ENCODE measurements at places on chromosomes 7 and 10. TPM values are rescaled to one million over a fixed set of nuclear protein-coding genes. Genes with fewer than 3 reads are reported as not detected.

GDF2 gene
- total RNA-seq = not detected

PIK3AP1 gene
- 3.4 TPM for total RNA-seq

PTPRE gene
- total RNA-seq = 34.0 TPM

NCF1 gene
- total RNA-seq = 0.73 TPM

DNA sequence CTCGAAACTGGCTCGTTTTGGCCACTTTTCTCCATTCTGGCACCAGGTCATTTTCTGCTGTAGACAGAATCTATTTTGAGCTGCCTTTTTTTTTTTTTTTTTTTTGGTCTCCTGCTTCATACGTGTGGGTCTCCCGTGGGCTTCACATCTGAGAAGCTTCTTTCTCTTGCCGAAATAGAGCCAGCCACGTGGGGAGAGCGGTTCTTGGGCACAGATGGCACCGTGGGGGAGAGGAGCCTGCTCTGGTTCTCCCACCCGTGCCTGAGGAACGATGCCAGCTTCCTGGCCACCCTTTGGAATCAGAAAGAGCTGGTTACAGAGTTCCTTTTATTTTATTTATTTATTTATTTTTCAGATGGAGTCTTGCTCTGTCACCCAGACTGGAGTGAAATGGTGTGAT lies 48.7 kb upstream of the OCM2 start:
- no peaks in the 10 kb centered on the region for H3K4me1 ChIP-seq
- H3K36me3 ChIP-seq = no peaks in the 10 kb centered on the region
- DNase-seq = no peak
- peaks cover 12% of the 10 kb centered on the region for H3K27me3 ChIP-seq
- H3K27ac ChIP-seq = no peak overlapping the region

- DNase-seq = no peak
- H3K4me1 ChIP-seq = peaks cover 10% of the 10 kb centered on the region
- no peak overlapping the region for H3K4me3 ChIP-seq
- H3K36me3 ChIP-seq = peaks cover 86% of the 10 kb centered on the region
- no peaks in the 10 kb centered on the region for H3K27me3 ChIP-seq
Measured at GRCh38 chr10:100355086-100355485, 8.1 kb downstream of the SCD start.

DNA sequence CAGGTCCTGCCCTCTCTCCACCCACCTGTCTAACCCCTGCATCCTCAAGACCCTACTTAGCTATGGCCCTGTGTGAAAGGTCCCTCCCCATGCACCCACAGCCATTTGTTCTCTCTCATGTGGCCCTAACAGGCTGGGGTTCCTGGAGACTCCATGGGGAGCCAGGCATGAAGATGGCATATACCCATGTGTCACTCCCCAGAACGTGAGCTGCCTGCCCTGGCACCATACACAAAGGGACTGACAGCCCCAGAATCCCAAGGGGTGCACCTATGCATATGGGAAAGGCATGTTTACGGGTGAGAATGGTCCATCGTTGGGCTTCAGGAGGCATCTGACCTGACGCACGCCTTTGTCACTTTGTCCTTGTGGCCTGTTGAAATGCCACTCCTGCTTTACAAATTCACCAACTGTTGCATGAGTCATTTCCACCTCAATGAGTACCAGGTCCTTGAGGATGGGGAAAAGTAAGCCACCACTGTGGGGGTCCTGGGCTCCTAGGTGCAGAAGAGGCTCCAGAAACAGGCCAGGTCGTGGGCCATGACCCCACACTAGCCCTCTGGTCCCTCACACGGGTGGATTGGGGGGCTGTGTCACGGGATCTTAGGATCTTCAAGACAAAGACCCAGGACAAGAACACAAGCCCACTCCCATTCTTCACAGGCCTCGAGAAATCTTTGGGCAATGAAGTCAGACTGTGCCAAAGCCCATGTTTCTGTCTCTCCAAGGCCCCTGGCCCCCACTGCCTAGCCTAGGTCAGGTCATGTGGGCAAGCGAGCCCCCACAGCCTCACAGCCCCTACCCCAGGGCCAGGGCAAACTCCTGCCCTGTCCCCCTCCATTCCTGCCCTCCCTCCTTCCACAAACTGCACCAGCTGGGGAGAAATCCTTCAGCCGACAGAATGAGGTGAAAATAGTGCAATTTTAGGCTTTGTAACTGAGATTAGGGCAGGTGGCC lies 8.6 kb downstream of the GPRIN2 start:
- peaks cover 6% of the 10 kb centered on the region for H3K27me3 ChIP-seq
- no peak overlapping the region for H3K27ac ChIP-seq
- H3K4me3 ChIP-seq = no peak overlapping the region

DNA sequence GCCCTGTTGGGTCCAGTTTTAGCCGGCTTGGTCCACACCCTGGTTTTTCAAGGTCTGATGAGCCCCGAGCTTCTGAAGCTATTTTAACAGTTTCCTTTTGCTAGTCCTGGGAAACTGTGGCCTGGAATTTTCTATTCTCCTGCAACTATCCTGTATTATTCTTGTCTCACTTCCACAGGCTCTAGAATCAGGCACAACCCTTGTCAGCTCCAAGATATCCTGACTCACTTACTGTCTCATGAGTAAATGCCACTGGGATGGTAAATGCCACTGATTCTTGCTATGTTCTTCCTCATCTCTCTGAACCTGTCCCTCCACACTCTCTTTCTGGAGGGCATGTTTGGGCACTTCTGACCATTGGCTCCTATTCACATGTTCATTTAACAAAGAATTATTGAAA lies 611.5 kb upstream of the IGFBP3 start:
- H3K4me3 ChIP-seq = no peak overlapping the region
- no peak overlapping the region for H3K27ac ChIP-seq
- no peaks in the 10 kb centered on the region for H3K36me3 ChIP-seq
- no peaks in the 10 kb centered on the region for H3K4me1 ChIP-seq
- DNase-seq = no peak

GRCh38 chr7:80410081-80410480 lies 101.8 kb downstream of the GNAT3 start:
- H3K27me3 ChIP-seq = no peaks in the 10 kb centered on the region
- no peak overlapping the region for H3K4me3 ChIP-seq
- H3K36me3 ChIP-seq = no peaks in the 10 kb centered on the region
- H3K27ac ChIP-seq = no peak overlapping the region

Data from activated CD4-positive, alpha-beta memory T cell treated with anti-CD3 and anti-CD28 coated beads for 36 hours (primary cell).